ENCODE measurements at places on chromosomes 5 and 9. TPM values are rescaled to one million over a fixed set of nuclear protein-coding genes. Genes with fewer than 3 reads are reported as not detected.

Gene MOB3B
- 4.4 TPM for total RNA-seq

Gene TMEFF1
- 1.7 TPM for total RNA-seq

Gene FUT7
- total RNA-seq = not detected

DNA sequence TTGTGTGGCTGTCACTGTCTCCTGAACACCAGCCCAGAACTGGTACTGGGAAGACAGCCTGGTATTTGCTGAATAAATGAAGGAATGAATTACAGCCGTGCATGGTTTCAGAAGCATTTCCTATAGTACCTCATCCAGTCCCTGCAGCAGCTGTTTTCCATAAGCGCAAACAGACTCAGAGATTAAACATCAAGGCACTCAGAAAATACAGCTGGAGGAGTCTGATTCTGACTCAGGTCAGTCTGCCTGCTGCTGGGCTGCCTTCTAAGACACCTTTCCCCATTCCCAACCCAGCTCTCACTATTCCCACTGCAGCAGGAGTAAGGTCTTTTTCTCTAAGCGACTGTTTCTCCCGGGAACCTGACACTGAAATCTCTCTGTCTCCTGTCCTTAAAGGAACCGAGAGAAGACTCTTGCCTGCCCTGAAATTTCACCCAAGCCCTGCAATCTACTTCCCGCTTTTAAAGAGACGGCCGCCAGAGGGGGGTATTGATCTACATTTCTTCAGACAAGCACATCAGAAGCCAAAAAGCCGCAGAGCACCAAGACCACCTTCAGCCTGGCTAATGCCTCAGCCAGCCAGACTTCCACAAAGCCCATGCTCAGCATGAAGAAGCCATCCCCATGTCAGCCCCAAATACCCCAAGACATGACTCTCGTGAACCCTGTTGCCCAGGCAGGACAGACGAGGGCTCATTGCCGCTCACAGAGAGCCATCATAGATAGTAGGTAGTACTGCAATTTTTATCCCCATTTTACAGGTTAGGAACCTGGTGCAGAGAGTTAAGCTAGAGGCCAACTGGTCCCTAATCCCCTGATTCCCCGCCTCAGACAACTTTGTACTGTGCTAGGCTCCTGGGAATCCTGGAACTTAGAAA lies 5.4 kb upstream of the FOXI1 start:
- no peak overlapping the region for H3K4me3 ChIP-seq
- peak; percentile 69 for DNase-seq
- peaks cover 41% of the 10 kb centered on the region for H3K4me1 ChIP-seq

Gene KCNIP1
- not detected for total RNA-seq

GRCh38 chr9:21778304-21778703 lies 24.1 kb upstream of the MTAP start:
- H3K27me3 ChIP-seq = no peaks in the 10 kb centered on the region
- no peaks in the 10 kb centered on the region for H3K36me3 ChIP-seq
- DNase-seq = no peak
- peaks cover 46% of the 10 kb centered on the region for H3K4me1 ChIP-seq

- H3K4me3 ChIP-seq = no peak overlapping the region
- no peaks in the 10 kb centered on the region for H3K4me1 ChIP-seq
Observed at GRCh38 chr5:67425514-67425913, 228.9 kb upstream of the CD180 start.

- H3K4me3 ChIP-seq = peak overlapping the region; percentile 31
- peak overlapping the region; percentile 92 for H3K27ac ChIP-seq
- no peaks in the 10 kb centered on the region for H3K27me3 ChIP-seq
- H3K4me1 ChIP-seq = peaks cover 37% of the 10 kb centered on the region
- no peaks in the 10 kb centered on the region for H3K36me3 ChIP-seq
- DNase-seq = peak; percentile 74
Observed at GRCh38 chr9:87713278-87713987, 12.5 kb upstream of the CTSL start.

- no peak overlapping the region for H3K4me3 ChIP-seq
- no peaks in the 10 kb centered on the region for H3K36me3 ChIP-seq
- H3K4me1 ChIP-seq = no peaks in the 10 kb centered on the region
- no peaks in the 10 kb centered on the region for H3K27me3 ChIP-seq
- no peak overlapping the region for H3K27ac ChIP-seq
Observed at GRCh38 chr9:23850690-23851629, 24.9 kb upstream of the ELAVL2 start.

DNA sequence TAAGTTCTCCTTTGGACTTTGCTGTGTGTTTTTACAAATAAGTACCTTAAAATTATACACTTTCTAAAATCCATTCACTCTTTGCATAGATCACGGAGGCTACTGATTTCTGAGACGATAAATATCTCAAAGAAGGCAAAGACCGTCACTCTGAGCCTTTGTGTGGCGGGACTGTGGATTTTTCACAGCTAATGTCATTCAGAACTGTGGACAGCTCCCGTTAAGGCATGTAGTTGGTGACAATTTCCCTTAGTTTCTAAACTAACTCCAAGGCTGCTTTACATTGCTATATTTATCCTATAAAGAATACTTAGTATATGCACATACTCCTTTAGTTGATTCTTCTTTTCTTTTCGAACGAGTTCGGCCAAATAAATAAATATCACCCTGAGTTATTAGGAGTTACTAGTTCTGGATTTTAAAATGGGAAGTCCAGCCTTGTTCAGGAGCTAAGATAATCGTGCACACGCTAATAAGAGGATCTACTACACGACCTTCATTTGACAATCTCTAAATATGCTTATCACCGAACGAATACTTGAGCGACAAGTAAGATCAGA lies 1.8 kb downstream of the HCN1 start:
- no peak overlapping the region for H3K27ac ChIP-seq
- no peak for DNase-seq
- H3K36me3 ChIP-seq = no peaks in the 10 kb centered on the region
- H3K4me3 ChIP-seq = no peak overlapping the region
- H3K27me3 ChIP-seq = no peaks in the 10 kb centered on the region
